Heart left ventricle (tissue), 16 donors: ENCODE measurements at places on chromosomes 4 and X.

DNA sequence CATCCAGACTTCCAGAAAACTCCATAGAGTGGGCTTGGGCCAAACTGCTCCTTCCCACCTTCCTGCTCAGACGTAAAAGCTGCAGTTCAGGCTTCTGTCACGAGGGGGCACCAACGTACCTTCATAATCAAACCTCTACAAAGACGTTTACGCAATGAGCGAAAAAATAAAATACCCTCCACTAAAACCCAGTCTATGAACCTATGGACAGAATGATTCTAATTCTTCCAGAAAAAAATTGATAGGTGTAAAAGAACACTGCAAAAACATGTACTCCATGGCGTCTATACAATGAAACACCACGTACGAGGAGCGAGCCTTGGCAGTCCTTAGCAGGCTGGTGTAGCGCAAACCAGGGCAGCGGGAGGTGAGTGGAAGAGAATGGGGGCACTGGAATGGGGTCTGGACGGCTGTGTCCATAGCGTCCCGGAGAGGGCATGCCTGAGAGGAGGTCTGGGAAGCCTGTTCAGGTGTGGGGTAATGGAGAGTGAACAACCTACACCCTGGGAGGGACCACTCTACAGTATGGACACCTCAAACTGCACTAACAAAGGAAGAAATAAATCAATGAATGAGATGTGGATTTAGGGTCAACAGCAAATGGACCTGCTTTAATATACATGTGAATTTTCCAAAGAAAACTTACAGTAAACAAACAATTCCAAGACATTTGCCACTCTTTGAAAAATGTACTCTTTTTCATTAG is 14.4 kb upstream of the RAB40A start:
- peak; percentile 45 for DNase-seq

DNA sequence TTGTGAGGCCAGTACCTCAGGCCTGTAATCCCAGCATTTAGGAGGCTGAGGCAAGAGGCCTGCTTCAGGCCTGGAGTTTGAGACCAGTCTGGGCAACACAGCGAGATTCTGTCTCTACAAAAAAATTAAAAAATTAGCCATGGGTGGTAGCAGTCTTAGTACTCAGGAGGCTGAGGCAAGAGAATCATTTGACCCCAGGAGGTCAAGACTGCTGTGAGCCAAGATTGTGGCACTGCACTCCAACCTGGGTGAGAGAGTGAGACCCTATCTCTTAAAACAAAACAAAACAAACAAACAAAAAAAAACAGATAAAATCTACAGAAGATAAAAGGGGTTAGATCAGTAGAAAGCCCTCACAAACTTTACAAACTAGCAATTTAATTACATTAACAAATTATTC is 80.7 kb downstream of the MAB21L2 start:
- no peak for DNase-seq

- peak; percentile 16 for DNase-seq
Measured at GRCh38 chr4:89829470-89830138, 7.4 kb downstream of the SNCA start.

DNA sequence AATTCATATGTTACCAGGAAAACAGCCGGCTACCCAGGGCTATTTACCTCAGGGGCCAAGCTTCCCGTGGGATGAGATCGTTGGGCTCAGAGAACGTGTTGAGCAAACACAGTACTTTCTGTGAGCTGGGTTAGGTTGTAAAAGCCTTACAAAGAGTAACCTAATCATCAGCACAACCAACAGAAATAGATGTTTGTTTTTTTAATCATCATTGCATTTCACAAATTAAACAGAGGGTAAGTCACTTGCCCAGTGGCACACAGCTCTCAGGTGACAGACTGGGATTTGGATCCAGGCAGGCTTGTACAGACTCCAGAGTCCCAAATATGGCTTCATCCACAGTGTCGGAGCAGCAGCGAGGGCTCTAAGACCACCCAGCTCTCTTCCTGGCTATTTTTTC is 20.1 kb downstream of the SPON2 start:
- no peak for DNase-seq

GRCh38 chr4:71270901-71271300 is 67.9 kb upstream of the SLC4A4 start:
- DNase-seq: no peak
